ENCODE measurements at places on chromosomes 11 and 22.
A peak's percentile ranks its signal among the peaks of the same experiment; 100 is the strongest.

- no peak for DNase-seq
Measured at GRCh38 chr11:6377902-6378639, 12.2 kb upstream of the SMPD1 start.

GRCh38 chr11:334264-334994, 13.8 kb upstream of the IFITM3 start:
- DNase-seq, result no peak

DNA sequence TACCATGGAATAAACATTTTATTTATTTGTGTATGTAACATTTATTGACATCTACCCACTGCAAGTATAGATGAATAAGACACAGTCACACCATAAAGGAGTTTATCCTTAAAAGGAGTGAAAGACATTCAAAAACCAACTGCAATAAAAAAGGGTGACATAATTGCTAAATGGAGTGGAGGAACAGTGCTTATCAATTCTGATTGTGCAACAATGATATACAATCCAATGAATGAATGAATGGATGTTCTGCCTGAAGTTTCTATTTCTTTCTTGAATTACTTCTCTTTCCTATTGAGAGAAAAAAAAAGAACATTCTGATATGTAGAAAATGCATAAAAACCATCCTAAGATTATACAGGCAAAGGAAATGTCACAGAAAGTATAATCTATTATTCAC, 10.0 kb downstream of the MMP7 start:
- DNase-seq, result no peak

DNA sequence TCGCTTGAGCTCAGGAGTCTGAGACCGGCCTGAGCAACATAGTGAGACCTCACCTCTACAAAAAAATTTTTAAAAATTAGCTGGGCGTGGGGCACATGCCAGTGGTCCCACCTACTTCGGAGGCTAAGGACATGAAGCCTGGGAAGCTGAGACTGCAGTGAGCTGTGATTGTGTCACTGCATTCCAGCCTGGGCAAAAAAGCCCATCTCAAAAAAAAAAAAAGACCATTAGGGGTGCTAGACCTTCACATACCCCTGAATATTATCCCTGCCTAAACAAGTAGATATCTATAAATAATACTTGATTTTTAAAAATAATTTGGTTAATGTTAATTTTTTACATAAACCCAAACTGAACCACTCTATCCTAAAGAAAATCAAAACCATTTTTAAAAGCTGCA, 24.2 kb downstream of the NUP98 start:
- DNase-seq, result no peak

GRCh38 chr11:43498561-43498960, 139.8 kb downstream of the TTC17 start:
- DNase-seq, result no peak

GRCh38 chr11:100356035-100356434, 331.1 kb upstream of the ARHGAP42 start:
- DNase-seq, result no peak

GRCh38 chr11:11039208-11039965, 181.5 kb upstream of the ZBED5 start:
- no peak for DNase-seq

DNA sequence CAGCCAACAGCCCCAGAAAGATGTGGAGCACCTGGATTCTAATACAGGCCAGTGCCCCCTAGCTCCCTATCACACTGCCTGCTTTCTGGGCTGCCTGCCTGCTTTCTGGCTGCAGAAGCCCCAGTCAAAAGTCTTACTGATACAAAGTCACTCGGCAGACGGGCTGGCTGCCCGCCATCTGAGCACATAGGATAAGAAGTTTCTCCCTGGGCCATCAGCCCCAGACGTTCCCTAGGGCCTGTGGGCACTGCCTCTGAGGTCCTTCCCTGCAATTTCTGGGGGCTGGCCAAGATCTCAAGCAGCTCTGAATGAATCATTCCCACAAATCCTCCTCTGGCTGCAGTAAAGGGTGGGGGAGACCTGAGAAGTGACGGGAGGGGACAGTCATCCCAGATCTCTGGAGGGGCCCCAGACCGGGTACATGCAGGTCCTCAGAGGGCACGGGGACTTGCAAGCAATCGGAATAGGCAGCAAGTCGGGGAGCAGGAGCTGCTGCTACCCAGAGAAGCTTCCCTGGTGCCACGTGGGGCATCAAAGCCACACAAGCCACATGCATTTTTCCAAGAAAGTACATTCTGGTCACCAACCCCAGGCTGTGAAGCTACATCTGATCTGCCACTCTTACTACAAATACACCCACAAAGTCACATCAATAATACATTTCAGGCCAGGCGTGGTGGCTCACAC, 4.7 kb downstream of the TPST2 start:
- no peak for DNase-seq

- DNase-seq, result no peak
Measured at GRCh38 chr11:96990914-96991313, 601.1 kb downstream of the JRKL start.

GRCh38 chr11:25449091-25449490, 882.8 kb upstream of the ANO3 start:
- DNase-seq, result no peak

DNA sequence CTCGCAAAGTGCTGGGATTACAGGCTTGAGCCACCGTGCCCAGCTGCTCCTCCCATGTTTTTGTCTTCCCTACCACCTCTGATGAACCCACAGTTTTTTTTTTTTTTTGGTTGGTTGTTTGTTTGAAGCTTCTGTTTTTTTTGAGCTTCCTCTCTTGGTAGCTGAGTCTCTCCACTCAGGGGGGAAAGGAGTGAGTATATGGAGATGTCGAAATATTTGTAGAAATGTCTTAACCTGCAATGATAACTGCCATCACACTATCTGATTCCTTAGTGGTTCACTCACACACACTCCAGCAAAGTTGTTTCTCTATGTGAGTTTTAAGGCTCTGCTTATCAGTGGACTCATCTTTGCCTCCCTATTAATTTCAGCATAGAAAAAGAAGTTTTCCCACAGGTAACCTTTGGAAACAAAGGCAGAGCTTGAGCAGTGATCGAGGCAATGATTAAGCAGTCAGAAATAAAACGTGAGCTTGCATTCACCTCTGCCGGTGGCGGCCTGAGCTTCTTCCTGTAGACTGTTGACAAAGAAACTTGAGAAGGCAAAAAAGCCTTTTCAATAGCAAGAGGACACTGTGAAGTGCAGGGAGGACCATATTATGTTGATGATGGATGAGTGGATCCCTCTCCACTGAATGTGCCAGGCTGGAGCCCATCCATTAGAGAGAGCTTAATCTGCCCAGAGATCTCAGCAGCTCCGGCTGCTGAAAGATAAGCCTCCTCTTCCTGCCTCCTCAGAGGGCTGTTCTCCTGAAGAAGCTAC, 29.0 kb upstream of the RASSF10 start:
- DNase-seq, result no peak

DNA sequence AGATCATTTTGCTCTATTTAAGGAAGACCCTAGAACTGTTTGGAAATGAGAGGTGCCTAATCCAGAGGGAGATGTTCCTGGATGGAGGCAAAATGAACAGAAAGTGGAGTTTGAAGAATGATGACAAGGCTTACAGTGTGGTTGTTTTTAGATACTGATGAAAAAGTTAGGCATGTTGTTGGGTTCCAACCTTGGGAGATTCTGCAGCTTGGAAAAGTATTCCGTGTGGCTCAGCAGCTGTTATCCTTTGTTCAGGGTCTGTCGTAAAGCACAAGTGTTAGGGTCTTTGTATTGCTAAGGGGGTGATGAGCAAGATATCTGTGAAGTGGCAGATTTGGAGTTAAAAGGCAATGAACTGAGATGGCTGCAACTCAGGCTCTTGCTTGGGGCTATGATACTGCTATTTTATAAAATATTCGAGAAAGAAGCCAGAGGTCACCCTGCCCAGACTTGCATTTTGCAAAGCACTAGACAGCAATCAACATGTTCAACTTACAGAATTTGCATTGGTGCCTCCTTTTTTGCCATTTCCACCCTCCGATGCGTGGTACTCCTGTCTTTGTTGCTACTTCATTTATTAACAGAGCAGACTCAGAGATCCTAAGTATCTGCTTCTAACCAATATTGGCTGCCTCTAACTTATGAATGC, 45.3 kb upstream of the POGLUT3 start:
- DNase-seq, result no peak

- no peak for DNase-seq
Measured at GRCh38 chr22:39515266-39516050, 4.9 kb upstream of the ATF4 start.

DNA sequence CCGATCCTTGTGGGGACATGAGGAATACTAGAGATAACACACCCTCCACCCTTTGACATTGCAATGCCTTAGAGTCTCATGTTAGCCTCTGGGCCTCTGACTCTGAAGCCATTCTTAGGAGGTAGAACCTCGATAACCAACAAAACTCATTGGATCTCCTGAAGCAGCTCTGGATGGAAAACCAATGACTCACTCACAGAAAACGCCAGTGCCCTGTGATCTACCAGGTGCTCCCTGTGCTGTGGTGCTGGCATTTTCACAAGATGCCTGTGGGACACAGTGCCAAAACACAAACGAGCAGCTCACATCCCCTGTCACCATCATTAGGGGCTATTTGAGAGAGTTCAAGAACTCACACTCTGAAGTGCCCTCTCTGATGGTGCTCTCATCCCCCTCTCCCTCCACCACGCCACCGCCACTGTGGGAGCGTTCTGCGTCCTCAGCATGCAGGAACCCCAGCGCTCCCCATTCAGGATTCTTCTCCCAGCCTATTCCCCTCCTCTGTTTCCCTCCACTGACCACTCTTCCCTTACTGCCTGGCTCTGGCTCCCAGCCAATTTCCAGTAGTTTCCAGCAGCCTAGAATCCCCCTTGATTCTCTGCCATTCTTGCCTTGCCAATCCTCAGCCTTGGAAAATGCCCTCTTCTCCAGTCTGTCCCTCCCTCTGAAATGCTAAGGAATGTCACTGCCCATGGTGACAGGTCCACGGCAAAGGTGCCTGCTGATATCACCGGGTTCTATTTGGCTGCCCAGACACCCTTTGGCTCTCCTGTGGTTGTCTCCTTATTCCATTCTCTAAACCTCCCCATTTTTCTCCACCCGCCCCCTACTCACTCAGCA, 4.7 kb upstream of the POLD4 start:
- DNase-seq, result no peak

GRCh38 chr11:27770576-27770975, 70.3 kb upstream of the BDNF start:
- DNase-seq, result peak; percentile 79

DNA sequence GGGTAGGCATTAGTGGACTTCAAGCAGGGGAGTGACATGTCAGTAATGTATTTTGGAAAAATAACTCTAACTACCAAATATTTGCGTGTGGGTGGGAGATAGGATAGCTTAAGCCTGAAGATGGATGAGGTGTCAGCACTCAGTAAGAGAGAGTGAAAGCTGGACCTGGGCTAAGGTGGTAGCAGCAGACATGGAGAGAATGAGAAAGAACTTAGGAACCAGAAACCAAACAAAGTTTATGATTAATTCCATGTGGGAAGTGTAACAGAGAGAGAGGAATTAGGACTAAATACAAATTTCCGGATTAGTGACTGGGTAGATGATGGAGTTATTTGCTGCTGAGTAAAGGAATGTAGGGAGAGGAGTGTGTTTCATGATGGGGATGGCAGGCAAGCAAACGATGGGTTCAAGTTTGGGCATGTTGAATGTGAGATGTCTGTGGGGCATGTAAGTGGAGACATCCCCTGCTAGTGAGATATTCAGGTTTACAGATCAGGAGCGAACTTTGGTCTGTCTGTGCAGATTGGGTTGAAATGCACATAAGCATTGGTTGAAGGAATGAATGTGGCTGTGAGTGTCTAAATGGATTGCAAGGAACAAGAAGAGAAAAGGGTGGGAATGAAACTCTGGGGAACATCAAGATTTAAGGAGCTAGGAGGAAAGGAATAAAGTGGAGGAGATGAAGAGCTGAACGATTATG, 185.6 kb upstream of the MTMR2 start:
- no peak for DNase-seq

DNA sequence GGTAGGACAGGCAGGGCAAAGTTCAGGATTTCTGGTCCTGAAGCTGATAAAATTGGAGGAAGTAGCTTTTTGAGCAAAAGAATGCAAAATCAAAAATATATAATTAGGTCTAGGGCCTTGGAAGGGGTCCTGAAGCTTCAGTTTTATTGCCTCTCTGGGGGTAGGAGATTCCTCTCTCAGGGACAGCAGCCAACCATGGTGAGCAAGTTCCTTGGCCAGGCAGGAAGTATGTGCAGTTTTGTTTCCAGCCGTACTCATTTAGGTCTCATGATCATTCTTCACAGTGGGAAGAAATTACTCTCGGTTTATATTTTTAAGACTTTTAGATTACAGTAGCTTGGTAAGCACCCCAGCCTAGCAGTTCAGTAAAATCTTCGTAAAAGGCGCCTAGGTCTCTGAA, 2.9 kb upstream of the RAB38 start:
- DNase-seq, result no peak

GRCh38 chr11:14254533-14255237, 104.3 kb downstream of the RRAS2 start:
- DNase-seq, result no peak

- DNase-seq, result no peak
Measured at GRCh38 chr11:2940147-2940920, 11.1 kb upstream of the PHLDA2 start.

DNA sequence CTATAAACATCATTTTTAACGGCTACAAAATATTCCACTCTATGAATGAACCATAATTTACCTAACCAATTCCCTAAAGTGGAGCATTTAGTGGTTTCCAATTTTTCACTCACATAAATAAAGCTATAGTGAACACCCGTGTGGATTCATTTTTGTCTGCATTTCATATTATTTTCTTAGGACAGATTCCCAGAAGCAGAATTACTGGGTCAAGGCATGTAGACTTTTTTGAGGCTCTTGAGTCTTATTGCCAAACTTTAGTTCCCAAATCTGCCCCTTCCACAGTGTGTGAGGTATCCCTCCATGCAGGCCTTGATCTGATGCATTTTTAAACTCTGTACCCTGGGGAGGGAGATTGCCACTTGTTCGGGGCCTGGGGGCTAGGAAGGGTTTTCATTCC, 198.2 kb downstream of the TENM4 start:
- DNase-seq, result no peak

DNA sequence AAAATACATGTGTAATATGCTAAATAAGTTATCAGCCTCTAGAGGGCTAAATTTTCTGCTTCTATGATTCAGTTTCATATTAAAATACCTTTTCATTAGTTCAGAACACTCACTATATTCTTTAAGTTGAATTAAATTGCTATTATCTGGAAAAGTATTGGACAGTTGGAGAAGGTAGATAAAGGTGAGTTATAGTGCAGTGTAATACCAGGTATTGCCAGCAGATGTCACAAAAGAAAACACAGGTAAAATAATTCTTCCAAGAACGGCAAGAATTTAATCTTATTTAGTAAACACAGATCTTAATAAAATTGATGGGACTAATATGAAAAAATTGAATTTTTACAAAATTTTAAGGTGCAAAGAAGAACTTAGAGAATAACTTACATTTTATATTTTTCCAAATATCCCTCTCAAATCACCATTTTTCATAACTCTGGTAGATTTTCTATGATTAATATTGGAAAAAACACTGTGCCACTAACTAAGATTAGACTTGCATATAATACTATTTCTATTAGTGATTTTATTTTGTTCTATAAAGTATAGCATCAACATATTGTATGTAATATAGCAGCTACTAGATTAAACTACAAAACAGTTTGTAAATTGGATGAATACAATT, 1.7 kb upstream of the LRRC4C start:
- no peak for DNase-seq

GRCh38 chr11:121194731-121195596, 93.9 kb downstream of the TECTA start:
- DNase-seq, result no peak

Measured in epithelial cell of prostate (primary cell).